A549 treated with dexamethasone at 1 μM for 4 hours (cell line): ENCODE measurements at places on chromosomes 3 and 15. TPM values are rescaled to one million over a fixed set of nuclear protein-coding genes. Genes with fewer than 3 reads are reported as not detected.

Gene TAGLN3
- total RNA-seq, result not detected in 5 replicates

Gene HTR3C
- total RNA-seq, result not detected in 5 replicates

Gene IGDCC3
- total RNA-seq, result 0.06 to 0.22 TPM (median 0.19 TPM) in 5 replicates

Gene SAXO2
- 0.99 to 3.1 TPM (median 2.4 TPM) in 5 replicates for total RNA-seq

Gene SLC28A2
- total RNA-seq, result not detected in 5 replicates
